Midbrain (tissue), 1 donor: ENCODE measurements at places on chromosomes 4 and X.

DNA sequence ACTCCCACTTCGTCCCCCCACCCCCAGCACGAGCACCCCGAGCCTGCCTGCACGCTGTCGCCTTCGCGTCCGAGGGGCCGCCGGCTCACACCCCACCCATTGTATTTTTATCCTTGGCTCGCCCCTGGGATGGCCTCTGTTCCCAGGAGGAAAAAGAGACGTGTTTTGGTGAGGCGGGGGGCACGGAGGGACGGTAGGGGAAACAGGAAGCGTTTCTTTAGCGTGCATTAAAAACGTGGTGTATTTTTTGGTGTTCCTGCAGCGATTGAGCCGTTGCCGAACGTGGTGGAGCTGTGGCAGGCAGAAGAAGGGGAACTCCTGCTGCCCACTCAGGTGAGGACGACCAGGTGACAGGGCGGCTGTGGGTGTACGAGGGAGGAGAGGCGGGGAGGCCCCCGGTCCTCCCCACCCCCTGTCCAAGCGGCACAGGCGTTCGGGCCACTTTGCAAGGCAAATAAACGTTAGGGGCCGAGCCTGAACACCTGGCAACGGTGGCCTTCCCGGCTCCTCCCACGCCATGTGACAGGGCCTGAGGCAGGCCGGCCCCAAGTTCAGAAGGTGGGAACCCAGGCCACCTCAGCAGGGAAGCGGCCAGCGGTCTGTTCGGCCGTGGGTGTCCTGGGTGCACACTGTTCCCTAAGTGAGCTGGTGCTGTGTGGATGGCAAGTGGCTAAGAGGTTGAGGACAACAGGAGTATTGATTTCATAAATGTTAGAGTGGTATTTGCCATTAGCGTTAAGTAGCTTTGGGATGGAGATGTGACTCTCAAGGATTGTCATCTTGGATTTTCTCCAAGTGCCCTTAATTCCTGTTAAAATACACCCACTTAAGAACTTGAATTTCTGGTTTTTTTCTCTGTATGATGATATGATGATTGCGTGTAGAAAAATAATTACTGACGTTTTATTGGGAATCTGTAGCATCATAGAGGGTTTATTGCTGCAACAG is 1.1 kb downstream of the TMEM131L start:
- no peak for DNase-seq

DNA sequence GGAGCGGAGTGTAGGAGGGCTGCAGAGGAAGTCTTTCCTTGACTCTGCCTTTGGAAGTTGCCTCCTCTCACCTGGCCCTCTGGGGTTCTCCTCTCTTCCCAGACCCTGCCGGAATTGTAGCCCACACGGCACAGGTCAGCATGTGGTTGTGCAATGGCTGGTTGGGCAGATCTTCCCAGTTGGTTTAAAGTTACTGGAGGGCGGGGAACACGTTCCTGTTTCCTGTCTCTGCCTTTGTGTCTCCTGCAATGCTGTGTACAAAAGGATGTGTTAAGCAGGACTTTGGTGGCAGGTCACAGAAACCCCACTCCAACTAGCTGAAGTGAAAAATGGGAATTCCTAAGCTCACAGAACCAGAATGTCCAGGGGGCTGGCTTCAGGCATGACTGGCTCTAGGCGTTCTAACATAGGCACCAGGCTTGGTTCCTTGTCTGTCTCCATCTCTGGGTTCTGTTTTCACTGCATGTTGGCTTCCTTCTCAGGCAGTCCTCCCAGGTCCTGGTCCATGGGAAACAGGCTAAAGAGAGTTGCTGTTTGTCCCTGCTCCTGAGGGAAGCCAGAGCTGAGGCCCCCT is 19.9 kb downstream of the SORCS2 start:
- no peak for DNase-seq

GRCh38 chr4:141216002-141216761 is 4.5 kb upstream of the ZNF330 start:
- DNase-seq, result no peak

- no peak for DNase-seq
Measured at GRCh38 chr4:29046781-29047180, 1673.4 kb upstream of the PCDH7 start.

DNA sequence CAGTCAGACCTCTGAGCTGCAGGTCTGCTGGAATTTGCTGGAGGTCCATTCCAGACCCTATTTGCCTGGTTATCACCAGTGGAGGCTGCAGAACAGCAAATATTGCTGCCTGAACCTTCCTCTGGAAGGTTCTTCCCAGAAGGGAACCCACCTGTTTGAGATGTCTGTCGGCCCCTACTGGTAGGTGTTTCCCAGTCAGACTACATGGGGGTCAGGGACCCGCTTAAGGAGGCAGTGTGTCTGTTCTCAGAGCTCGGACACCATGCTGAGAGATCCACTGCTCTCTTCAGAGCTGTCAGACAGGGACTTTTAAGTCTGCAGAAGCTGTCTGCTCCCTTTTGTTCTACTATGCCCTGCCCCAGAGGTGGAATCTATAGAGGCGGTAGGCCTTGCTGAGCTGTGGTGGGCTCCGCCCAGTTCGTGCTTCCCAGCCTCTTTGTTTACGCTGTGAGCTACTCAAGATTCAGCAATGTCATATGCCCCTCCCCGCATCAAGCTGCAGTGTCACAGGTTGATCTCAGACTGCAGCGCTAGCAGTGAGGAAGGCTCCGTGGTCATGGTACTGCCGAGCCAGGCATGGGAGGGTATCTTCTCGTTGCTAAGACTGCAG is 44.1 kb upstream of the KDR start:
- DNase-seq, result no peak

DNA sequence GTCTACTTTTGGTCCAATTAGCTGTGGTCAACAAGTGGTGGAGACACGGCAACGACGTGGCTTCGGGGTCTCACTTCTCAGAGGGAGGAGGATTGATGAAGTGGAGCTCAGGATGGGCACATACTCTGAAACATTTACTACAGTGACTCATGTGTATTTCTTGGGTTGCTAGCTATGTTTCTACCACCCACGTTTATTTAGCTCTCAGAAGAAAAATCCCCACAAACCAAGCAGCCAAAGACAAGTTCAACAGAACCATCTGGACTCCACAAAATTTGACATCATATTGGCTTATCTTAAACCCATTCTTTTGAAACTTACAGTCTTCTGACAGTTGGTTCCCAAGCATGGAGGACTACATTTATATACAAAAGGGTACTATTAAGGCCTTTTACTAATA is 158.0 kb downstream of the CBLL2 start:
- DNase-seq, result no peak

DNA sequence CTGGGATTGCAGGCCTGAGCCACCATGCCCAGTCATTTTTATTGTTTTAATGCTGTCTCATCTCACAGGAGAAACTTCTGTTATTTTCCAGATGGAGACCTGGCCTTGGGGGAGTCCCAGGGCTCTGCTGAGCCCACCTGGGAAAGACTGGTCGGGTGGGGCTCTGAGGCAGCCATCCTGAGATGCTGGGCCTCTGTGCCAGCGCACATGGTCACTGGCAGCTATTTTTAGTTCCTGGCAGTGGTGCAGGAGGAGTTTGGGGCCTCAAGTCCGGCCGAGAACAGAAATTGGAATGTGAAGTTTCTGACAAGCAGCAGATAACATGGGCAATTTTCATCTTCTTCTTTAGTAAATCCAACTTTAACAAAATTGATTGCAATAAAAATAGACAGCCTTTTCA is 44.5 kb downstream of the SORCS2 start:
- DNase-seq, result no peak

DNA sequence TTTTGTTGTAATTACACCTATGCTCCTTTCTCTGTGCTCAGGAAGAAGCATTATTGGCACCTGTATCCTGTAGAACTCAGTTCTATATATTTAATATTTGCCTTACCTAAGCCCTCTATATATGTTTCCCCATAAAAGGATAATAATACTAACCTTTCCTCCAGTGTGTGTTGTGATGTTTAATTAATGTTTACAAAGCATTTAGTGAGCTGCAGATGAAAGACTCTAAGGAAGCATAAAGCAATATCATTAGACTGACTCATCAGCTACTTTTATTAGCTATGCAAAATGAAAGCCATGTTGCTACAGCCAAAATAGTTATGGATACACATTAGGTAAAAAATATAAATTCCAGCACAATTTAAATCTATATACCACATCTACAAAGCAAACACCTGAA is 93.6 kb upstream of the PTPN13 start:
- DNase-seq, result no peak

- no peak for DNase-seq
Measured at GRCh38 chr4:124152132-124152531, 560.4 kb downstream of the ANKRD50 start.

GRCh38 chrX:40061871-40062524 is 35.8 kb downstream of the BCOR start:
- no peak for DNase-seq

- no peak for DNase-seq
Measured at GRCh38 chrX:140317462-140317861, 187.4 kb downstream of the SOX3 start.

DNA sequence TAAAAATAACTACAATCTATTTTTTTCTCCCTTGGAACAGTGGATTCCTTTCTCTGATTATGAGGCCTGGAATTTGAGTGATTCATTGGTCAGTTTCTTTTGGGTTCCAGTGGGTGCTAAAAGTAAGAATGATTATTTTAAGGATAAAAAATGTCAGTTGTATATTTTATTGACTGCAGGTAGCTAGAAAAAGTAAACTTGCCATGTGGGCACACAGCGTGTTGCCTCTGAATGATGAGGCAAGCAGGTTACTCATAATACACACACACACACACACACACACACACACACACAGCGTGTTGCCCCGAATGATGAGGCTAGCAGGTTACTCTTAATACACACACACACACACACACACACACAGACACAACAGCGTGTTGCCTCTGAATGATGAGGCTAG is 13.8 kb downstream of the GALNT7 start:
- no peak for DNase-seq

DNA sequence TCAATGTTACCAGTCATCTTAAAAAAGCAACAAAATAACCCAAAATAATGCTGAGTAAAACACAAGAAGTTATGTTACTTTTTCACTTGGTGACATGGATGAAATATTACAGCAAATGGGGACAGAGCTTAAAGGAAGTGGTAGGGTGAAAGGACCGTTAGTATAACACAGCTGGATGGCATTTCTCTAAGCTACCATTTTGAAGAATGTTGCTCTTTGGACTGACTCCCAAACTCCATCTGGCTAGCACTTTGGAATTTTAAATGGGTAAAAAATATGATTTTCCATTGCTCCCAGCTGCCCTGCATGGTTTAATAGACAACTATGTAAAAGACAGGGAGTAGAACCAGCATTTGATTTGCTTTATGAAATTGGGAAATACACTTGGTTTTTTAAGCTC is 27.6 kb downstream of the CLCN5 start:
- DNase-seq, result no peak

DNA sequence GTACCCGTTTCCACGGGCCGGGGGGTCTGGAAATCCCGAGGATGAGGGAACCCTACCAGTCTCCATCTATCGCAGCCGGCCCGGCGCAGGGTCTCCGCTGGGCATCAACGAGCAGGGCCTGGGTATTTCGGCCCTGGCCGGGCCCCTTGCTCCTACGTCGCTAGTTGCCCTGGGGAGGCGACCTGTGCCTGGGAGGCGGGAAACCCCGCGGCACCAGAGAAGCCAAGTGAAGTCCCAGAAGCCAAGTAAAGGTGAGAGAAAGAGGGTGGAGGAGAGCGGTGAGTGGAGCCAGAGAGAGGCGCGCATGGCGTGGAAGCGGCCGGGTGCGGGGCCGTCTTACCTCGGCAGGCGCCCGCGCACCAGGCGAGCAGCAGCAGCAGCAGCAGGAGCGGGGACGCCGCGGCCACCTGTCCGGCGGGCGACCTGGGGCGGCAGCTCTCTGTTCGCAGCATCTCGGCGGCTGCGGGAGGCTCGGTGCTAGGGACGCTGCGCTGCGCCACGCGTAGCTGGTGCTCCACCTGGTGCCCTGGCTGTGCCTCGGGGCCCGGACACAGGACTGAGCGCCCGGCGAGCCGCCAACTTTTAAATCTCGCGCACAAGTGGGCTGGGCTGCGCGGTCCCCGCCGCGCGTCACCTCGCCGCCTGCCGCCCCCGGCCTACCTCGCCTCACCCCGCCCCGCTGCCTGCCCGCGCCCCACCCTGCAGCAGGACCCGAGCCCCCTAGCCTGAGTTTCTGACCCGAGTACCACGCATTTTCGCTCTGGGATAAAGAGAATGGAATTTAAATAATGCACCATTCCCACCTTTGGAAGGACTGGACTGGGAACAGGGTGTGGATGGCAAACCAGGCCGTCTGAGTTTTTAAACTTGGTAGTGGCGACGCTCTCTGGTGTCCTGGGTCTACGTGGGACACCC is at the start of gene NMU:
NMU (minus strand) TSS at position 558 of the 915 bp plus-strand sequence; CDS start at position 452, 106 bp downstream.
- no peak for DNase-seq

GRCh38 chr4:163611182-163611581 is 116.7 kb downstream of the TMA16 start:
- no peak for DNase-seq
